ENCODE measurements at places on chromosomes 1 and 21.

- DNase-seq, result no peak
These were observed 648.8 kb downstream of the ADGRL2 start for GRCh38 chr1:82449506-82450057.

DNA sequence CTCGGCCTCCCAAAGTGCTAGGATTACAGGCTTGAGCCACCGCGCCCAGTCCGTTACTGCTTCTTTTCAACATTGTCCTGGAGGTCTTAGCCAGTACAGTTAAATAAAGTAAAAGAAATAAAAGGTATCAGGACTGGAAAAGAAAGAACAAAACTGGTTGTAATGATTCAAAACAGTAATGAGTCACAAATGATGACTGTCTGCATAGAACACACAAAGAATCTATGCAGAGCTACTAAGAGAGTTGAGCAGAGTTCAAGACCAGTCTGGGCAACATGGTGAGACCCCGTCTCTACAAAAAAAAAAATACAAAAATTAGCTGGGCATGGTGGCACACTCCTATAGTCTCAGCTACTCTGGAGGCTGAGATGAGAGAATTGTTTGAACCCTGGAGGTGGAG lies 23.4 kb downstream of the BCAR3 start:
- DNase-seq, result no peak

- DNase-seq, result no peak
These were observed 9.2 kb upstream of the CBR3 start for GRCh38 chr21:36125512-36126207.

- no peak for DNase-seq
These were observed 429.6 kb downstream of the PLPP3 start for GRCh38 chr1:56149761-56150160.

GRCh38 chr1:182003025-182003725 lies 58.3 kb downstream of the ZNF648 start:
- no peak for DNase-seq

DNA sequence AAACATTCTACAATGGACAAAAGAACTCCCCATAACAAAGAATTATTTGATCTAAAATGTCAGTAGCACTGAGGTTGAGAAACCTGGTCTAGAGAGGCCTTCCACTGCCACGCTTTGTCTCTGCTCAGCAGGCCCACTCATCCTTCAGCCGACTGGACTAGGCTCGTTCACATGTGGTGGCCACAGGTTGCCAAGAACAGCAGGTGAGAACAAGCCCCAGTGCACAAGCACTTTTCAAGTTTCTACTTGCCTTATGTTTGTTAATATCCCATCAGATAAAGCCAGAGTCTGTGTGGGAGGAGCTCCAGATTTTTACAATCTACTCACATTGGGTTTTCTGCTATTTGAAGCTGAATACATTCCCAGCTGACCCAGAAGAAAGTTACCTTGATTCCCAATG lies 9.1 kb upstream of the EFHD2 start:
- no peak for DNase-seq

DNA sequence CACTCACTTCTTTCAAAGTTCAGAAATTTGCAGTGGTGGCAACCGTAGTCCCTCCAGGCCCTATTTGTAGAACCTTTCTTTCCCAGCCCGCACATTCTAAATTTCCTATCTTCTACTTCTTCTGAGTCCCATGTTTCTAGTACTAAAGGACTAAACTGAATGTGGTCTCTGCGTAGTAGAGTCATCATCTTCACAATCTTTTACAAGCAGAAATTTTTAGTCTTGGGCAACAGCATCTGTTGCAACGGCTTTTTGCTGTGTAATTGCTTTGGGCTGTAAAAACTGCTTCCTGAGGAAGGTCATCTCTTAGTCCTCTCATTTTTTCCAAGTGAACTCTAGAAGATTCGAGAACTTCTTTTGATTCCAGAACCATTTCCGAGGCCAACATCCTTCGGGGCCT lies 23.9 kb downstream of the VAV3 start:
- DNase-seq, result peak; percentile 83

GRCh38 chr1:162381941-162382750 lies 618 bp downstream of the C1orf226 start:
- DNase-seq, result no peak
